ENCODE measurements at places on chromosomes 3 and 15.

GRCh38 chr3:58383476-58383875 is 50.2 kb downstream of the PDHB start:
- no peak for DNase-seq

- no peak for DNase-seq
These were observed 768 bp downstream of the AAGAB start for GRCh38 chr15:67253549-67254237.

- peak; percentile 47 for DNase-seq
These were observed 993 bp upstream of the ISL2 start for GRCh38 chr15:76335307-76336253.

- DNase-seq: peak; percentile 87
These were observed 12.1 kb upstream of the DCLK3 start for GRCh38 chr3:36776436-36776835.
